ENCODE measurements at places on chromosomes 7 and 10.

DNA sequence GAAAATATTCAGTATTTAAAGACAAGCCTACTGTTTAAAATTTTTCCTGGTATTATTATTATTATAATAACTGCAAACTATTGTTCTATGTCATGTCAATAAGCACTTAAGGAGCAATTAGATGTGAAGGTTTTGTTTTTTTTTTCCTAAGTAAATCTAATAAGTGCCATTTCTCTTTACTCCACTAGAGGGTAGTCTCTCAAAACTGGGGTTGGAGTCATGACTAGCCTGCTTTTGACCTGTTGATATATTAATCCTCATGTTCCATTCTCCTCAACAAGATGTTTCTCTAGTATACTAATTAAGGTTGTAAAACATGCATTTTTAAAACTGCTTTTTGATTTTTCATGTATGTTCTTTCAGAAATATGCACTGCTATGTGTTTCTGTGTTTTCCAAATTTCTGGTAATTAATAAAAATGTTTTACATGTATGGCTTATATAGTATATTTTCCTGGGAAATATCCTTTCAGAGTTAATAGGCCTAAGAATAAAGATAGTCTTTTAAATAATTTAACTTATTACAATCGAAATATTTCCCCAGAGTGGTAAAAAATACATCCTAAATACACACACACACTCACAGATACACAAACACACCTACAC is 1.0 kb upstream of the LRRN3 start:
- DNase-seq: peak; percentile 55

DNA sequence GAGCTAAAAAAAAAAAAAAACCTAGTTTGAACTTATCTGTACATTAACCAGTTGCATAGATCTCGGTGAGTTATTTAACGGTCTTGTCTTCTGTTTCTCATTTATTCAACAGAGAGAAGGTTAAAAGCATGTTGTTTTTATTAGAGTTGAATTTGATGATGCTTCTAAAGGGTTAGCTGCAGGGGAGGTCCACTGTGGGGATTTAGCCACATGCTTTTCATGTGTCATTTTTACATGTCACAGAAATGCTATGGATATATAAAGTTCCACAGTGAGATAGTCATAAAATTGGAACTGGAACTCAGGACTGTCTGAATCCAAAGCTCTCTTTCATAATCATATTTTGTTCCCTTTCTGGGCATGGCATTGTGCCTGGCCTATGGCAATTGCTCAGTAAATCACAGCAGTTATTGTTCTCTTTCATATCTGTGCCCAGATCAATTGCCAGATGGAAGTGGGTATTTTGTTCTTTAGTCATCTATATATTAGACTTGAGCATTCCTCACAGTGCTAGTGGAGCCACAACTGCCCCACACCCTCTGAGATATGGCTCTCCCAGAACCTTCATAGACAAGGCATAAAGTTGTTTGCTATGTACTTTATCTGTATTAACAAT is 578.8 kb downstream of the NRG3 start:
- DNase-seq: no peak

GRCh38 chr7:10225275-10225674 is 748.4 kb upstream of the PHF14 start:
- no peak for DNase-seq

DNA sequence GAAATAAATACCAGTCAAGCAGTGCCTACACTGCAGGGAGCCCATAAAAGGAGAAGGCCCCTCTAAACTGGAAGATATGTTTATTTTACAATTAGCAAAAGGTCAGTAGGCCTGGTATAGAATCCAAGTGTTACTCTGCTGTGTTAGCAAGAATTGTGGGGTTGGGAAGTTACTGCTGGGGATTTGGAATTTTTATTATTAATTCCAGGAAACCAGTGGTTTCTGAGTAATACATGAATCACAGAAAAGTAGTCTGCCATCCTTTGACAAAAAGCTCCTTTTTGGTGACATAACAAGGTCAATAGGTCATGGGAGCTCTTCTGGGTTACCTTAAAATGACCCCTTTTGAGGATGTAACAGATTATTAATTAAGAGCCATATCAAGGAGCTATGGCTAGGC is 67.4 kb downstream of the ZNF92 start:
- peak; percentile 3 for DNase-seq
